Effector CD8-positive, alpha-beta T cell (primary cell): ENCODE measurements at places on chromosomes 16 and 17.
A peak's percentile ranks its signal among the peaks of the same experiment; 100 is the strongest.

DNA sequence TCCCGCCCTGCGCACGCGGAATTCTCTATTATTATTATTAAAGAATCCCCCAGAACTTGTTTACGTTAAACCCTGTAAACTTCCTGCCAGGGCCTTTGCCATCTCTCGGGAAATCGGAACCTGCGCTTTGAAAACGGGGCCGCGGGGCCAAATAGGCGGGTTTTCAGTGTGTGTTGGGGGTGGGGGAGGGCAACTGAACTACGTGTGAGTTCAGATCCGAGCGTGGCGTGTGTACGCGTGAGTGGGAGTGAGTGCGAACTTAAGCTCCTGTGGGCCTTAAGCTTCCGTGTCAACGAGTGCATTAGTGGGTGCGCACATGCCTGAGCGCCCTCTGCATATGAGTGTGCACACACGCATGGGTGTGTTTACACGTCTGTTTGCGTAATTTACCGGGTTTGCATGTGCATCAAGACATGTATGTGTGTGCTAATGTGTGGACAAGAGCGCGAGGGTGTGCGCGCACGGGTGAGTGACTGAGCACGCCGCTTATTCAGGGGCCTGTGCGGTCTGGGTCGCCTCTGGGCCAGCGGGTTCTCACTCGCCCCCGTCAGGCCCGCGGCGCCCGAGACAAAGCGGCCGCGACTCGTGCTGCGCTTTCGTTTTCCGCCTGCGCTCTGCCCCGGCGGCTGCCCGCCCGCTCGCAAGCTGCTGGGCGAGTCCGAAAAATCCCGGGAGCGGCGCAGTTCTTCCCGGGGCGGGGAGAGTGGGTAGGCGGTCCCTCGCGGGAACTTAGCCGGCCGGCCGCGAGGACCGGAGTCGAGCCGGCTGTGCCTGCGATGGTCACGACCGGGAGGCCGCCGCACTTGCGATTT is 1.2 kb upstream of the FOXF1 start:
- DNase-seq, result no peak

- no peak for DNase-seq
Measured at GRCh38 chr16:27330542-27330941, 16.8 kb downstream of the IL4R start.

GRCh38 chr17:28327031-28327607 is 8.1 kb downstream of the TMEM97 start:
- DNase-seq, result no peak

GRCh38 chr17:64202683-64203344 is 60.2 kb downstream of the TEX2 start:
- DNase-seq, result no peak

GRCh38 chr16:83335076-83335475 is 472.7 kb upstream of the HSBP1 start:
- DNase-seq, result no peak

- DNase-seq, result no peak
Measured at GRCh38 chr17:39742856-39743436, 5.2 kb downstream of the GRB7 start.

DNA sequence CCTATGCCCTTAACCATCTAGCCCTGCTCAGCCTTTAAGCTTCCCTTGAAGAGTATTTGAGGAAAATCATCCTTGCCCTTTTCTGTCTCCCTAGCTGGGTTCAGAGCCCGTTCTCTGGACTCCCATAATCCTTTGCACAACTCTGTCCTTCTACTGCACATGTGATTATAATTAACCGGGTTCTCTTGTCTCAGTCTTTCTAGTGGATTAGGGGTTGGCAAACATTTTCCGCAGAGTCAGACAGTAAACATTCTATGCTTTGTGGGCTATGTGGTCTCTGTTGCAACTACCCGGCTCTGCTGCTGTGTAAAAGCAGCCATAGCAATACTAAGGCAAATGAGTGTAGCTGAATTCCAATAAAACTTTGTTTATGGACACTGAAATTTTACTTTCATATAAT is 80.0 kb downstream of the CDRT15 start:
- DNase-seq, result no peak

- DNase-seq, result no peak
Measured at GRCh38 chr17:79658811-79659207, 48.0 kb upstream of the RBFOX3 start.

DNA sequence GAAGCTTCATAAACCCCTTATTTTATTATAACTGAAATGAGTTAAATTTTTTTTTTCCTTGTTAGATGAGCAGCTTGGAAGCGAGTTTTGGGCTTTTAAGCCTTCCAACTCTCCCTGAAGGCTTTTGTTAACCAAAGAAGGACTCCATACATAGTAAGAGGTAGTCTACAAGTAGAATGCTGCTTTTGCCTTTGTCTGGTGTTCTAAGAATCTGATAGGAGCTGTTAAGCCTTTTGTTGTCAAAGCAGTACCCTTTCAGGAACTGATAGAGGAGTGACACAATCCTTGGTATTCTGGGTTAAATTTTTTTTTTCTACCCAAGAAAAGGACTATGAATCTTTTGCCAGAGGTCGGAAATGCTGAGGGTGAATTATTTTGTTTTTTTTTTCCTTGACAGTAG is 26.1 kb downstream of the MAP2K4 start:
- DNase-seq, result no peak

DNA sequence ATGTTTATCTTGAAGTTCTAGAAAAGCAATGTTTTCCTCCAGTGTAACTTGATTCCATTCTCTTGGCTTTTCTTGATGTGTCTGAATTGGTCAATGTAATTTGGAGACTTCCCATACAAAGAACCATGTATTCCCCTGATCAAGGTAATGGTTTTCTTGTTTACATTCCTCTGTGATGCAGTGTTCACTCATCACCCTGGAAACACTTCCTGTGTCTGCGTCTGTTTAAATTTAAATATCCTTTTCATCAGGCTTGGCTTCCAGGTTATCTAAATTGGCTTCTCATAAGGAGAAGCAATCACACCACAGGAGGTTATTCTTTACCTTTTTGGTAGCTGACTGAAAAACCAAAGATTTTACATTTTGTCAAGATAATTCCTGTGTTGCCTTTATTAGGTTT is 237.3 kb upstream of the WSCD1 start:
- DNase-seq, result no peak

DNA sequence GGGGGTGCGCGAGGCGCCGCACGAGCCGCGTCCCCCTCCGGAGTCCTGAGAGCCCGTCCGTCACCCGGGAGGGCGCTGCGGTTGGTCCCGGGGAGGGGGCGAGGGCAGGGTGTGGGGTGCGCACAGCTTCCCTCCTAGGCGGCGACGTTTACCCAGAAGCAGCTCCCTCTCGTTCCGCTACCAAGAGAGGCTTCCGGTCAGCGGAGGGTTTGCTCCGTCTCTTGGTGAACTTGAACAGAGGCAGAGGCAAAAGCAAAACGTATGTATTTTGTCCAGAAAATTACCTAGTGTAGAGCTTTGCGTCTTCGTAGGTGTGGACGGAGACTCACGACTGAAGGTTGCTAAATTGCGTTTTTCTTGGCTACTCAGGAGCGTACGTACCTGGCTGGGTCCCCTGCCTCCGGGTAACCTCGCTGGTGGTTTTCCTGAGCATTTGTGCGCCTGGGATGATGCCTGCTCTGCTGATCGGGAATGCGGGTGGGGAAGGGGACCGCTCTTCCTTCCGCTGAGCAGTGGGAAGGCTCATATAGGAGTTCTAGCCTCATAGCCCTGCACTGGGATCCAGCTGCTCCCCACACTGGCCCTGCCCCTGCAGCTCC is 833 bp downstream of the WSCD1 start:
- no peak for DNase-seq

DNA sequence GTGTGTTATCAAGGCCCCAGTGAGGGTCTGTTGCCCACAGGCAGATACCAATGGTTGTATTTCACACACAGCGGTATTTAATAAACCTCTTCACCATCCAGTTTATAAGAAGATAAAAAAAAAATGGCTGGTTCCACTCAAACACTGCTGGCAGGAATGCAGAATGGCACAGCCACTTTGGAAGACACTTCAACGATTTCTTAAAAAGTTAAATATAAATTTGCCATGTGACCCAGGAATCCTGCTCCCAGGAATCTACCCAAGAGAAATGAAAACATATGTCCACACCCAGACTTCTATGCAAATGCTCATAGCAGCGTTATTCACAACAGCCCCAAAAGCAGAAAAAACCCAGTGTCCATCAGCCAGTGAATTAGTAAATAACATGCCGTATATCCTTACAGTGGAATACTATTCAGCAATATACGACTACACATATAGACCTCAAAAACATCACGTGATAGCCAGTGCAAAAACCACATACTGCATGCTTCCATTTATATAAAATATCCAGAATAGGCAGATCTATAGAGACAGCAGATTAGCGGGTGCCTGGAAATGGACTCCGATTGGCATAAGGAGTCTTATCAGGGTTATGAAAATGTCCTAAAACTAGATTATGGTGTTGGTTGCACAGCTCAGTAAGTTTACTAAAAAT is 38.7 kb downstream of the XYLT1 start:
- no peak for DNase-seq

DNA sequence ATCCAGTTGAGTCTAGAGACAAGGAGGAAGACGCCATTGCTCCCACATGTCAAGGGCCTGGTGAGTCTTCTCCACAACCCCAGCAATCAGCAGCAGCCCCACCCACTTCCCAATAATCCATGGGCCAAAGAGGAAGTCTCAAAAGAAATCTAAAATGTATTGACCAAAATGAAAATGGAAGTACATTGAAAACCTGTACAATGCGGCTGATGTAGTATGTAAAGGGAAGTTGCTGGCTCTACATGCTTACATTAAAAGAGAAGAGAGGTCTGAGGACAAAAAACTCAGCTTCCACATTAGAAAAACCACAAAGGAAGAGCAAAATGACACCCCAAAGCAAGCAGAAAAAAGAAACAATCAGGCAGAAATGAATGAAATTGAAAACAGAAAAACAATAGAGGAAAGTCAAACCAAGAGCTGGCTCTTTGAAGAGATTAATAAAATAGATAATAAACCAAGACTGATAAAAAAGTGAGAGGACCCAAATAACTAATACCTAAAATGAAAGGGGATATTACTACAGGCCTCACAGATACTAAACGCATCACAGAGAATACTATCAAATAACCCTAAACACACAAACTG is 100.6 kb upstream of the METRNL start:
- no peak for DNase-seq

- DNase-seq, result no peak
Measured at GRCh38 chr16:87304951-87305350, 12.2 kb downstream of the C16orf95 start.

- no peak for DNase-seq
Measured at GRCh38 chr16:35296962-35297653, 1837.7 kb downstream of the TP53TG3F start.

DNA sequence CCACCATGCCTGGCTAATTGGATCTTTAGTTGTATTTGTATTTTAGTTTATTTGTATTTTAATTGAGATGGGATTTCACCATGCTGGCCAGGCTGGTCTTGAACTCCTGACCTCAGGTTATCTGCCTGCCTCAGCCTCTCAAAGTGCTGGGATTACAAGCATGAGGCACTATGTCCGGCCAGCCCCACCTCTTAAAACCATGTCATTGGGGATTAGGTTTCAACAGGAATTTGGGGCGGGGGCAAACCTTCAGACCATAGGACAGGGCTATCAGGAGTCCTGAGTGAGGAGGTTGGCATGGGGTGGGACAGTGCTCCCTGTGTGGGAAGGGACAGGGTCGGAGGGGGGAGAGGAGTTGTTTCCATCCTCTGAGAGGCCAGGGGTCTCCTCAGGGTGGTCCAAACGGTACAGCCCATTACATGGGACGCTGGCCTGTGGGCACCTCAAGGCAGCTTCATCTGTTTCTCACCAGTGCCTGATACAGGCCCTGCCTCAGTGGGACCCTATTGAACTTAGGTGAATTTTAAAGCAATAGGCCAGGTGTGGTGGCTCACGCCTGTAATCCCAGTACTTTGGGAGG is 21.6 kb downstream of the GAA start:
- DNase-seq, result no peak

DNA sequence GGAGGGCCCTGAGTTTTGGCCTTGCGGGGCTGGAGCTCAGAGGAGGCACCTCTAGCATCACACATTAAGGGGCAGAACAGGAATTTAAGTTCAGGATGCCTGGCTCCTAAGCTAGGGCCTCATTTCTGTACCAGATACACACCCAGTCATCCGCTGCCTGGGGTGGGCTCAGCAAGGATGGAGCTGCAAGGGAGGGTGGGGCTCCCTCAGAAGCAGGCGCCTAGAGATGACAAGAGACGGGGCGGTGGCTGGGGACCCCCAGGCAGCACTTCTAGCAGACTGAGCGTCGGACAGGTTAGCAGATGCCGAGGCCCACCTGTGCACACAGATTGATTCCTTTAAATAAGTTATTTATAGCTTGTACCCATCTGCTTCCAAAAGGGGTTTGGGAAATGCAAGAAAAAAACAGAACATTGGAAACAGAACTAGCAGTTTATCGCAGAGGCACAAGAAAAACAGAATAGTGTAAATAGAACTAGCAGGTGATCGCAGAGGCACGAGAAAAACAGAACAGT is 47.6 kb upstream of the CBFA2T3 start:
- DNase-seq, result no peak

GRCh38 chr17:73976676-73977521 is 226.6 kb upstream of the RPL38 start:
- no peak for DNase-seq

GRCh38 chr17:76199469-76199868 is 40.8 kb downstream of the RNF157 start:
- DNase-seq, result peak; percentile 40

- no peak for DNase-seq
Measured at GRCh38 chr17:83101805-83102480, 22.5 kb downstream of the METRNL start.

DNA sequence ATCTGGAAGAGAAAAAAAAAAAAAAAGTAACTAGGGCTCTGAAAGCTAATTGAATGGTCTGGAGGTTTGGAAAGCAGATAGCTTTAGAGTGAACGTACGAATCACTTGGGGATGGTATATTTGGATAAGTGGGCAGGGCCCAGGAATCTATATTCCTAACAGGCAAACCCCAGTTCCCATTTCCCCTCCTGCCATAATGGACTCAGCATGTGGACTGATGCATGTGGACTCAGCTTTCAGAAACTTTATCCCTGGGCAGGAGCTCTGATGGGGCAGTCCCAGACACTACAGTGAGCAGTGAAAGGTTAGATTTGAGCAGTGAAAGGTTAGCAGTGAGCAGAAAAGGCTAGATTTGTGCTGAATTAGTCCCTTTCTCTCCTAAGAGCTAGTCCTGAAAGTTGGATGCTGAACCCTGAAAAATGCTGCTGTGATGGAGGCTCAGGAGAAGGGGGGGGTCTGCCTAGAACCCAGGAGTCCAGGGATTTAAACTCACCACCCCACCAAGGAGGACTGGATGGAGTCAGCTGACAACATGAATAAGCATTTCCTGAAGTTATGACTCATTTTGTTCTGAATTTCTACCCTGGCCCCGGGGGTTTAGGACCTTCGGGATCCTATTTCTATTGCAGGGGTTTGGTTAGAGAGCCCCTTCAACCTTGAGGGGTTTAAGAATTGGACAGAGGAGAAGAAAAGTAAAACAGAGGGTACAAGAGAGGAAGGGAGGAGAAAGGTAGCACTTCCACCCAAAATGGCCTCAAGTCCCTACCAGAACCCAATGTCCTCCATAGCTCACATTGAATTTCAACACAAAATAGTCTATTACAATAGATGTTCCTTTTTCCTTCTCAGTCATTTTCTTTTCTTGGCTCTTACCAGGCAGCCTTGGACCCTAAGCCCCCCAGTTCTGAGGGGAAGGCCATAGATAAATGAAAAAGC is 10.3 kb upstream of the FZD2 start:
- DNase-seq, result no peak

- DNase-seq, result no peak
Measured at GRCh38 chr17:62644487-62645173, 17.2 kb downstream of the MRC2 start.
